Activated T-helper 1 cell treated with Interleukin-2 at 50 U/mL for 16 hours (primary cell): ENCODE measurements at places on chromosomes 4 and X.

DNA sequence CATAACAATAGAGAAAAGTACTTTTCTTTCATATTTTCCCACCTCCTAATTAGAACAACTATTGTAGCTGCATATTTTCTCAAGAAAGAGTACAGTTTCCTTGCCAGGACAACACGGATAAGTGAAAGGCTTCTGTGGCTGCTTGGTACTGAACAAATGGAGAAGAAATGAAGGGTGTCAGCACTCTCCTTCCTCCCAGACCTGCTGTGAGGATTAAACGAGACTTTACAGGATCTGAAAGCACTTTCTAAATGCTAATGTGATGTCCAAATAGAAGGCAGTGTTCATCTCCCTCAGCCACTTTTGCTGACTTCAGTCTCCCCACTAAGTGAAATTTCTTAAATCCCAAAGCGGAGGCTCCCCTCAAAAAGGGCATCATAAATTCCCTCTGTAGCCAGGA lies 13.9 kb downstream of the NIPAL1 start:
- DNase-seq, result no peak

- no peak for DNase-seq
These were observed 5.4 kb upstream of the BBS7 start for GRCh38 chr4:121875652-121876051.

- no peak for DNase-seq
These were observed 98.6 kb upstream of the PLS3 start for GRCh38 chrX:115462406-115462805.

DNA sequence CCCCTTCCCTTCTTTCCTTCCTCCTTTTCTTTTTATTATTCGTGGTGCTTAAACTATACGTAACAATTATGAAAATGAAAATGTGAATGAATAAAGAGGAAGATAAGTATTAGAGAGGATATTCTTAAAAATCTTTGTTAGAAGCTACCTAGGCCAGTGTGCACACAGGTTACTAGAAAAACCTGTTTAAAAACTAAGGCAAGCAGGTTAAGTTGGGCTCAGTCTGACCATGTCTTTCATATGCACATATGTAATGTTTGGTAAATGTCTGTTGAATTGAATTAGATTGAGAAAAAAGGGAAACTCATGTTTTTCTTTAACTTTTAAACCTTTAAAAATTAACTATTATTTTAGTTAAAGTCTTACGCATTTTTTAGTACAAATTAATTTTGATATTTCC lies 7.8 kb downstream of the SHROOM3 start:
- DNase-seq, result no peak

GRCh38 chr4:127965803-127966175 lies 583 bp downstream of the ABHD18 start:
- peak; percentile 54 for DNase-seq

DNA sequence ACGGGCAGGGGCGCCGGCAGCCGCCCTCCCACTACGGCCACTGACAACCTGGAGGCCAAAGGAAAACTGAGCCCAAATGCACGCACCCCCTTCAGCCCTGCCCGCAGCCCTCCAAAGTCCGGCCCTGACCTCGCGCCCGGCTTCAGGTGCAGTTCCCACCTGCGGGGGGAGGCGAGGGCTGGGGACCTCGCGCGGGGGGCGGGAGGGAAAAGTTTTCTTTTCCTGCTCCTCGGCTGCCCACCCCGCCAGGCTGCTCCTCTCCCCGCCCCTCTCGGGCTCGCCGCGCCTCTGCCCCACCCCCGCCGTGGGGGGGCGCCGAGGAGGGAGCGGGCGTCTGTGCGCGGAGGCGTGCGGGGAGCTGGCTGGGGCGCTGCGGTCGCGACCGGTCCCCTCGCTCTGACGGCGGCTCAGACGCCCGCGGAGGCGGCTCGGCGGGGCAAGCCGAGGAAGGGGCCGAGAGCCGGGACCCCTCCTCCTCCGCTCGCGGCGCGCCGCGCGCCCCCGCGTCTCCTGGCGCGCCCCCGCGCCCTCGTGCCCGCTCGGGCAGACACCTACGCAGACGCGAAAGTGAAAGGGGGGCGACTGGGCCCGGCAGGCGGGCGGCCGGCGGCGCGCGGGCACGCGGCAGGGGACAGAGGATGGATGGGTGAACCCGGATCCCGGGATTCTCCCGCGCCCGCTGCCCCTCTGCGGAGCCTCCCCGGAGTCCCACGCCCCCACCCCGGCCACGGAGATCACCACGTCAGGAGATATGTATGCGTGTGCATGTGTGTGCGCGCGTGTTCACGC lies 3.1 kb upstream of the NR3C2 start:
- peak; percentile 71 for DNase-seq
